ENCODE measurements at places on chromosomes 5 and 9.

GRCh38 chr9:113609562-113610318, 146.2 kb downstream of the RGS3 start:
- no peak for DNase-seq

DNA sequence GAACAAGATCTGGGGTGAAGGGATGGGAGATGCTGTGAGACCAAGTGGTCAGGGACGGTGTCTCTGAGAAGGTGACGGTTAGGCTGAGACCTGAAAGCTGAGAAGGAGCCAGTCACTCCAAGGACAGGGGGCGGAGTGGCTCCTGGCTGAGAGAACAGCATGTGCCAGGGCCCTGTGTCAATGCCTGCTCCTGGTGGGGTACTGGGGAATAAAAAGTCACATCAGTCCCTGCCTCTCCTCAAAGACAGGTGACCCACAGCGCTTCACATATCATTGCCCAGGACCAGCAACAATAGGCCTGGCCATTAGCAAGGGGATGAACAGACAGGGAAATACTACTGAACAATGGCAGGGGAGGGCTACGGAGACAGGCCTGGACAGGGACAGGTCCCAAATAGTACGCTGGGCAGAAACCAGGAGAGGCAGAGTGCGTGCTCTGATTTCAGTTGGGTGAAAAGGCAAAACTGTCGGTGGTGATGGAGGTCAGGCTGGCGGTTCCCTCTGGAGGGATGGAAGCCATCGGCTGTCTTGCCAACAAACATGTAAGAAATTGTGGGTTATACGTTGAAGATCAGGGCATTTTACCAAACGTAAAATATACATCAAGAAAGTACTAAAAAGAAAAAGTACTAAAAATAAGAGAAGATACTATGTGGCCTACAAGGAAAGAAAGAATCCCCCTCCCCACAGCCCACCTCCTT, 64.3 kb downstream of the C9orf50 start:
- DNase-seq, result no peak

DNA sequence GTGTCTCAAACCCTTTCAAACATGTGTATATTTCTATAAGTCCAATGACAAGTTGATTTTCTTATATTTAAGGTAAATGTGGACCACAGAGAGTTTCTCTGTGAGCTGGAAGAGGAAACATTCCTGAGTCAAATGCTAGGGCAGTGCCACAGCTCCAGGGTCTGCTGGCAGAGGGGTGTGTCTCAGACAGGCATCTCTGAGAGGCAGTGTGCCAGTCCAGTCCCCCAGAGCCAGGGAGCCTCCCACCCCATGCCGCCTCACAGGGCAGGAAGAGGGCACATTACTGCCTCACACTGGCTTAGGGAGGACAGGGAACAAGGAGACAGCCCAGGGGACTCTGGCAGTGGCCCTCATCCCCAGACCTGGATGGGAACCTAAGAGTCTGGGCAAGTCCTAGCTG, 120.2 kb downstream of the TENT4A start:
- DNase-seq, result no peak

DNA sequence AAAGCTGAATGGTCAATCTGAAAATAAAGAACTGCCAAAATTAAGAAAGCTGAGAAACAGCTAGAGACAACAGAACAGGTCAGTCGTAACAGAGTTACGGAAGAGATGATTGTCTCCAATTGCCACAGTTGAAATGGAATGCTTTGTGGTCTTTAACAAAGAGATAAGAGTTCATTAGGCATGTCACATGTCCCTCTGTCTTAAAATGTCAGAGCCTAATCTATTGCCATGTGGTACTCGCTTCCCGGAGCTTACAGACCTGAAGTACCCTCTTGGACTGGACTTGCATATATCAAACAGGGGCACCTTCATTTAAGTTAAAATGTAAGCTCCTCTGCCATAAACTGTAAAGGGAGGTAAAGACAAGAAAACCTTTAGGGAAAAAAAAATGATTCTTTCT, 19.7 kb downstream of the TTC39B start:
- DNase-seq, result no peak

GRCh38 chr5:88979726-88980125, 96.7 kb upstream of the MEF2C start:
- DNase-seq, result no peak

- DNase-seq, result no peak
Measured at GRCh38 chr5:68673106-68673822, 420.6 kb upstream of the SLC30A5 start.

- DNase-seq, result no peak
Measured at GRCh38 chr9:116144555-116144954, 9.0 kb upstream of the PAPPA start.

GRCh38 chr5:137921931-137922330, 32.7 kb downstream of the PKD2L2 start:
- no peak for DNase-seq

- DNase-seq, result no peak
Measured at GRCh38 chr9:69357030-69357775, 32.2 kb downstream of the ENTREP1 start.

- no peak for DNase-seq
Measured at GRCh38 chr5:176413255-176413565, 3.1 kb downstream of the CLTB start.

- DNase-seq, result no peak
Measured at GRCh38 chr5:124040799-124041198, 528.8 kb downstream of the CSNK1G3 start.

- DNase-seq, result no peak
Measured at GRCh38 chr9:116700882-116701865, 14.1 kb downstream of the TRIM32 start.

DNA sequence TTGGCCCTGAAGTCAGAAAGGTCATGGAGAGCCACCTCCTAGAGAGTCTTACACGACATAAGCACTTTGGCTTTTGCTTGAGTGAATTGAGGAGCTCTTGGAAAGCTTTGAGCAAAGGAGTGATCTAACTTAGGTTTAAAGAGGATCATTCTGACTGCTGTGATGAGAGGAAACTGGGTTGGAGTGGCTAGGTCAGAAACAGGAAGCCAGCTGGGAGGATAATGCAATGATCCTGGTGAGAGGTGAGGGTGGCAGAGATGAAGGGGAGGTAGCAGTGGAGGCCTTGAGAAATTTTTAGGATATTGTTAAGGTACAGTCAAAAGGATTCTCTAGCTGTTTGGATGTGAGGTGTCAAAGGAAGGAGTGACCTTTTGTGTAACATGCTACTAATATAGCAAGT, 32.2 kb upstream of the ROPN1L start:
- DNase-seq, result no peak

DNA sequence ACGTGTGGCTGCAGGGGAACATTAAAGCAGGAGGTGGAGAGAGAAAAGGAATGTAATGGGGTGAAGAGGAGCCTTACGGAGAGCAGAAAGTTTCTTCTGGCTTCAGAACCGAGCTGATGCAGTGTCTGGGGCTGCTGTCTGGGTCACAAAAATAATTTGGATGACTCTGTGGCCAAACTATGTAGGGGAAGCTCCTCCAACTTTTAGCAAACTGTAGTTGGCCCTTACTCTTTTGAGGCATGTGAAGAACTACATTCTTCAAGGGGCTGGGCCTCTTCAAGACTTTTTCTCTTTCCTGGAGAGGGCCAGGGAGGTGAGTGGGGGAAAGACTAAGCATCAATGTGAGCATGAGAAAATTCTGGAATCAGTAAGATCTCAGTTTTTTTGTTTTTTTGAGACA, 31.9 kb upstream of the SPARC start:
- no peak for DNase-seq

GRCh38 chr5:126100767-126101166, 322.4 kb upstream of the GRAMD2B start:
- no peak for DNase-seq

GRCh38 chr5:151497391-151498002, 50.1 kb downstream of the SLC36A1 start:
- no peak for DNase-seq

GRCh38 chr9:131069699-131070098, 26.6 kb upstream of the AIF1L start:
- DNase-seq, result no peak

DNA sequence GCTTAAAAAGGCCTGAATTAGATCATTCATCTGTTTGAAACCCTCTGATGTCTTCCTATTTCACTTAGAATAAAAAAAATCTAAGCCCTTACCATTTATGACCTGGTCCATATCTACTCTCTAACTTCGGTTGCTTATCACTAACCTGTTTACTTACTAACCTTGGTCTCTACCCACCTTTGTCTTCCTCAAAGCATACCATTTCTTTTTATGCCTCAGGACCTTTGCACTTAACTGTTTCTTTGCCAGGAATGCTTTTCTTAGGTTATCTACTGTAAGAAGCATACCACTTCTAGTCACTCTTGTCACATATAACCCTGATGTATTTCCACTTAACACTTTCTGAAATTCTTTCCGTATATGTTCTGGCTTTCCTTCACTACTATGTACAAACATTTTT, 67.0 kb downstream of the UHRF2 start:
- DNase-seq, result no peak

DNA sequence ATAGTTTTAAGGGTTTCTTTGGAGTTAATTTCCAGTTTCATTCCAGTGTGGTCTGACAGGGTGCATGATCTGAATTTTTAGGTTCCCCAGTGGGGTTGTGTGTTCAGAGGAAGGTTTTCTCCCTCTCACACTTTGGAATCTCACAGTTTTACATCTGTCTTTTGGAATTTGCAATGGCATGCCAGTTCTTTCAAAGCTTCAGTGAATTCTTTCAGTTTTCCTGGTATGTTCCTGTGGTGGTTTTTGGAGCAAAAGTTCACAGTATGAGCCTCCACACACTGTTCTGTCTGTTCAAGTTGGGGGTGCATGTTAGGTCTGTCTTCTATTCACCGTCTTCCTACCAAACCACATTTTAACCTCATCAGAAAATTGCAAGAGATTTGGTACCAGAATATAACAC, 624.2 kb downstream of the KCTD16 start:
- DNase-seq, result no peak

DNA sequence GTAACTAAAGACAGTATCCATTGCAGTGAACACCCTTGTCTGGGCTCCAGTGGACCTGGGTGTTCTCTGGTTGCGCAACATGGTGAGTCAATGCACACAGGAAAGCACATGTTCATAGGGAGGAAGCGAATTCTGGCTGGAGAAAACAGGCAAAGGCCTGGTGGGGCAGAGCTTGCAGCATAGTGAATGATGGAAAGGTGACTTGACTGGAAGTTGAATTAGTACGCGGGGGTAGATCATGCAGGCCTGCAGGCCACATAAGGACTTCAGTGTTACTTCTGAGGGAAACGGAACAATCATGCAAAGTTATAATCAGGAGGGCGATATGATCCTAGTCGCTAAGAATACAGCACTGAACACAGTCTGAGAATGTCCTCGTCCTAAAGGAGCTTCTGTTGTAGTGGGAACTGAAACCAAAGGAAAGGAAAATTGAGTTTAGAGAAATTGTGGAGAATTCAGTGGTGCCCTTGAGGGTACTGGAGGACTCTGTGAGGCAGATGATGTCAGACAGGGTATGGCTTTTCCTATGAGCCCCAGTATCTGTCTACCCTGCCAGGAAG, 71.9 kb upstream of the RANBP3L start:
- no peak for DNase-seq

All from T follicular helper cell (primary cell).